ENCODE measurements at places on chromosomes 3 and 15.

- DNase-seq, result no peak
These were observed 69.7 kb upstream of the SETMAR start for GRCh38 chr3:4233488-4233887.

GRCh38 chr15:42106288-42106687, 11.9 kb upstream of the PLA2G4D start:
- DNase-seq, result no peak

GRCh38 chr15:67892559-67893377, 52.9 kb upstream of the RNU6-1 start:
- no peak for DNase-seq

DNA sequence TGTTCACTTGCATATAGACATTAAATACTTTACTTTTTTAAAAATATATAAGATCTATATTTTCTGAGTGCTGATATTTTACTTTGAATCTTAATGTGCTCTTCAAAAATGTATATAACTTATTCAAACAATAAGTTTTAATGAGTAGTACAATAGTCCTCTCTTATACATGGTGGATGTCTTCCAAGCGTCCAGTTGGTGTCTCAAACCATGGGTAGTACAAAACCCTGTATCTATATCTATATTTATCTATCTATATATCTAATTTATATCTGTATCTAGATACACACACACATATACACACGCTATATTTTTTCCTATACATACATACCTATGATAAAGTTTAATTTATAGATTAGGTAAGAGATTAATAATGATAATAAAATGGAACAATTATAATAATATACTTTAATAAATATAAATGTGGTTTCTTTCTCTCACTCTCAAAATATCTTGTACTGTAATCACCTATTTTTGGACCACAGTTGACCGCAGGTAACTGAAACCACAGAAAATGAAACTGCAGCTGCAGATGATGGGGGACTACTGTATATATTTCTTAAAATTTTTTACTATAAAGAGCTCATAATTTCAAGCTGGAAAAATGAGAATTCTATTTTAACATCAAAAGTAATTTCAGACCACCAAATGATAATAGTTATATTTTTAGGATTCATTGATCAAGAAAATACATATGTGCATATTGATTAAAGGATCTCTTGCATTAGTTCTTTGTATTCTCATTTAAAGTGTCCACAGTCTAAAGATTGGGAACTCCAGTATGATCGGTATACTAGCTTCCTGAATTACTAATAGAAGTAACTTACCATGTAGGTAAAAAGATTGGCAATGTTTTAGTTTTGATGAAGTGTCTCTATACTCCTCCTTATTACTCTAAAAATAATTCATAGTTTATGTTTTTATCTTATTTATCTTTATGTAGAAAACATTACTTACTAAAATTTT, 215.1 kb upstream of the MLF1 start:
- no peak for DNase-seq

DNA sequence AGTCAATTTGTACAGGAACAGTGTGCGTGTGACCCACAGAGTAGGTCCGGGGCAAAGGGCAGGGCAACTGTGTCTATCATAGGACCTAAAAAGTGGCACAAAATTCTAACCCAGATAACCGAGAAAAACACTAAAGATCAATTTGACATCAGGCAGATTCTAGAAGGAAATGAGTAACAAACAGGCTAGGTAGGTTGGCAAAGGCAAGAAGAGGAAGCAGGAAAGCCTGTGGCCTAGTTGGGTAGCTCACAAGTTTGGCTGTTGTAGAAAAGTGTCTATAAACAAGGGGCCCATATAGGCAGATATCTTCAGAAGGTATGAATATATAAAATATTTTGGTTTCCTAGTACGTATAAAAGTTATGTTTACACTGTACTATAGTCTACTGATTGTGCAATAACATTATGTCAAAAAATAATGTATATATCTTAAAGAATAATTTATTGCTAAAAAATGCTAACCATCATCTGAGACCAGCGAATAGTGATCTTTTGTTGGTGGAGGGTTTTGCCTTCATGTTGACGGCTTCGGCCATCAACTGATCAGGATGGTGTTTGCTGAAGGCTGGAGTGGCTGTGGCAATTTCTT, 13.3 kb upstream of the OR5K1 start:
- no peak for DNase-seq

GRCh38 chr3:158713094-158713499, 19.2 kb downstream of the RARRES1 start:
- DNase-seq, result no peak

GRCh38 chr3:11565492-11565891, 78.2 kb downstream of the VGLL4 start:
- DNase-seq, result no peak

- no peak for DNase-seq
These were observed 12.7 kb upstream of the CLDN16 start for GRCh38 chr3:190375246-190375645.

DNA sequence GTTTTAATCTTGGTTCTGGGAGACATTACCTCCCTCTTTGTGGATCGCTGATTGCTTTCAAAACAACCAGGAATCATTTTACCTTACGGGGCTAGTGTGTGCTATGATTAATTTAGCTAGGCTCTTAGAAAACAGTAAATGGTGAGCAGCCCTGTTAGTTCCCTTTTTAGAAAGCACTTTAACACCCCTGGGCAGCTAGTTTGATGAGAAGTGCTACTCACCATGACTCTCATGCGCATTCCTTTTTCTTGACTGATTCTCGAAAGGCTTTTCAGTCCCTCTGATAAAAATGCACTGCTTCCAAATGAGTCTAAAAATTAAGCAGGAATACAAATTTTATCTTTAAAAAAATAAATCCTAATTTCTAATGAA, 75.3 kb upstream of the LEKR1 start:
- no peak for DNase-seq

- no peak for DNase-seq
These were observed 42.2 kb upstream of the IGF2BP2 start for GRCh38 chr3:185866995-185867394.

GRCh38 chr15:76190751-76191538, 120.3 kb downstream of the ETFA start:
- peak; percentile 69 for DNase-seq

- no peak for DNase-seq
These were observed 46.3 kb downstream of the SYNM start for GRCh38 chr15:99151156-99151555.
